ENCODE measurements at places on chromosomes 6 and 20. TPM values are rescaled to one million over a fixed set of nuclear protein-coding genes. Genes with fewer than 3 reads are reported as not detected.

Gene SAMD3
- total RNA-seq: not detected

DNA sequence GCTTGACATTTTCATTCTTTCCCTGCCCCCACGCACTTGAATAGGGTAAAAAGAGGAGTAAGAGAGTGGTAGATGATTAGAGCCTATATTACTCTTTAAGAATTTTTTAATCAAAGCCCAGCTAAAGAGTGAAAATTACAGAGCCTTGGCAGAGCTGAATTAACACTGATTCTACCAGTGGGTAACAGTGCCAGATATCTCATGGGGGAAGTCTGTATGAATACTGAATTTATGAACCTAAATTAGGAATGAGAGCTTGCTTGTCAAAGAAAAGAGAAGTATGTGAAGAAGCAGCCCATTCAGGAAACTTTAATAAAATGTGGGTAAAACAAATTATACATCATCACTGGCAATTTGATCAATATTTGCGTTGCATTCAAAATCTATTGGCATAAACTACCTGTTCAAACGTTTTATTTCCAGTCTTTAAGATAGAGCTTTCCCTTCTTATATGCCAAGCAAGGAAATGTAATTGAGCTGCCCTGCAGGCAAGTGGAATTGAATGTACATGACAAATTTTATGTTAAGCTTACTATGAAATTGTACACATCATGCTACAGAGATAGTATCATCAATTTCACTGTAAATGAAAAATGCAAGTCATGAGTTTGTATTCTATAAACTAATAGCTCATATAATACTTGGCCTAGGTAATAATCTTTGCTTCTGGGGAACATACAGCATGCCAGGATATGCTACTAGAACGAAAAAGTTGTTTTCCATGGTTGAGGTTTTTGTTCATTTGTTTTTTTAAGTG, 14.5 kb downstream of the SOBP start:
- no peak for DNase-seq

Gene PLCB1
- 6.0 TPM for total RNA-seq

GRCh38 chr6:106979435-106979884, 4.9 kb upstream of the CD24 start:
- DNase-seq: peak; percentile 93

Gene HIVEP2
- total RNA-seq: 15.0 TPM

- no peak for DNase-seq
Measured at GRCh38 chr20:49446808-49447207, 35.7 kb downstream of the KCNB1 start.

- DNase-seq: peak; percentile 97
Measured at GRCh38 chr6:30877419-30878262, 6.7 kb upstream of the DDR1 start.

DNA sequence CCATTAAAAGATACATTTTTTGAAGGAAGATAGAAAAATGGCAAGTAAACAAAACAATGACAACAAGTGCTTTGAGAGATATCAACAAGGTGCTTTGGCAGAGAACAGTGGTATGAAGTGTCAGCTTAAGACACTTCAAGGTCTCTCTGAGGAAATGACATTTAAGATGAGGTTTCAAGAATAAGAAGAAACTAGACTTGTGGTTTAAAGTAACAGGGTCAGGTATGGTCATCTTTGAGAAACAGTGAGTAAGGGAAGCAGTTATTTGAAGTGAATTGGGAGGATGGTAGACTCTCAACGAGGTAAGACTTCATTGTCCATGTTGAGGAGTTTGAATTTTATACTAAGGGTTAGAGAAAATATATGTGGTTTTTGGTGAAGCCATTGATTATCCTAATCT, 77.8 kb downstream of the SYCP2L start:
- no peak for DNase-seq

DNA sequence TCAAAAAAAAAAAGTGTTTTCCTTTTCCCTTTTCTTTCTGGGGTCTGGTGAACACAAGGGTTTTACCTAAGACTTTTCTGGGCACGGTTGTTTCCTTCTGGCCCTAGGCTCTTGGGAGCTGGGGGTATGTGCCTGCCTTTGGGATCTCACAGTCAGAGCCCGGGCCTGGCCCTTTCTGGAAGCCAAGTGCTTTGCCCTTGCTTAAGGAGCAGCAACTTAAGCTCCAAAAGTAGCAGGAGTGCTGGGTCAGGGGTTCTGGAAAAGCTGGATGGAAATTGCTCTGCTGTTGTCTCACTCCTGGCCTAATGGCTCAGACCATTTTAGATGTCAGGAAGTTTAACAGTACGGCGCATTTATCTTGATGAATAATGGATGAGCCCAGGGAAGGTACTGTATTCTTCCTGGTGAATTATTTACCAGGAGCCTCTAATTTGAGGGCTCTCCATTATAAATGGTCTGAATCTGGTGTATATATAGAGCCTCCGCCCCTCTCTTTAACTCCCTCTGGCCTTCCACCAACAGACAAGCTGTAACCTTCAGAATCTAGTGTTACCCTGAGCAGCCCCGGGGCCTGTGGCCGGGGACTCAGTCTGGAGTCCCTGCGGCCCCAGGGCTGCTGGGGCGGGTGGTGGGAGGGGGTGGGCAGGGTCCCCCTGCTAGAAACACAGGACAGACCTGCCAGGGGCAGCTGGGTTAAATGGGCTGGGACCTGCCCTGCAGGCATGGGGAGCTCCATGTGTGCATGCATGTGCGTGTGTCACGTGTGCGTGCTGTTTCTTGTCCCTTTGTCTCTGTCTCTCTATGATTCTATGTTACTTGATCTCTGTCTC, 37.5 kb downstream of the PTK7 start:
- no peak for DNase-seq

Gene SCRT2
- not detected for total RNA-seq

Gene SLC9A8
- total RNA-seq: 30.0 TPM

DNA sequence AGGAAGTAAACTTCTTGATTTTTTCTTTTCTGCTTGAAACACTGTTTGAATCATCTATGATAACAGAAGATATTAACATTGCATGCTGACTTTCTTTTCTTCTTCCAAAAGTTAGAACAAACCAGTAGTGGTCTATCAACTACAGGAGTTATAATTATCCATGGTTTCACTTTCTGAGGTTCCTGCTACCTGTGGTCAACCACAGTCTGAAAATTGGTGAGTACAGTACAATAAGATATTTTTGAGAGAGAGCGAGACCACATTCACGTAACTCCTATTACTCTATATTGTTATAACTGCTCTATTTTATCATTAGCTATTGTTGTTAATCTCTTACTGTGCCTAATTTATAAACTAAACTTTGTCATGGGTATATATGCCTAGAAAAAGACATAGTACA, 86.1 kb downstream of the MAP7 start:
- DNase-seq: no peak

GRCh38 chr6:100948381-100949133, 67.4 kb upstream of the ASCC3 start:
- no peak for DNase-seq

Gene LAMA4
- 85.8 TPM for total RNA-seq

- no peak for DNase-seq
Measured at GRCh38 chr6:159373670-159374069, 204.5 kb downstream of the FNDC1 start.

- no peak for DNase-seq
Measured at GRCh38 chr6:125743604-125744003, 5.8 kb upstream of the HEY2 start.

DNA sequence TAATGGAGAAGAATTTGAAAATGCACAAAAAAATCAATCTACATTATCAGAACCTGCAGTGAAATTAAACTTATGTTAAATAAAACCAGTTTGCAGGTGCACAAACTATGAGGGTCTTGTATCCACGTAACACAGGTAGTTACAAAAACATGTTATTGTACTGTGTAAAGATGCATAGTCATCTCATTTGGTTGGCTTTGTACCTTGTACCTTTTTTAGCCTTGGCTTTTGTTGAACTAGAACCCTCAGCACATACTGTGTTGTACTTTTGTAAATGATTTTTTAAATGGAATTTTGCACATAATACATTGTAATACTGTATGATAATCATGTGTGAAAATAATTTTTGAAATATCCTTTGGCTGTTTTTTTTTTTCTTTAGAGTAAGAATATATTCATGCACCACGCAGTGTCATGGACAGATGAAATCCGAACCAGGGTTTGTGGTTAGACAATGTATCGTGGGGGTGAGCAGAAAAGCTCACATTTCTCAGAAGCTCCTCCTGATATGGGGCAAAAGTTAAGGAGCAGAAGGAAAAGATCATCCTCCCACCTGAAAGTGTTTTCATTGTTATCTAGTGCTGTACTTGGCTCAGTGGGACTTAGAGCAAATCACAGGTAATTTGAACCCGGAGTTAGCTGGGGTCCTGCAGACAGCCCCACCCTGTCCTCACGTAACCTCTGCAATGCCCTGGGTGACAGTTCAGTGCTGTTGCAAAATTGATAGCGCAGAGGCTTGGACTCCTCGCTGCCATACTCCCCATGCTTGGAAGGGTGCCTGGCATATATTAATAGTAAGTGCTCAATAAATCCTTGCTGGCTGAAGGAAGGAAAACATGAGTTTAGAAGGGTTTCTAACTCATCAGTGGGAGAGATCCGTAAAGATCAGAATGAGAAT, 14.8 kb upstream of the NAA20 start:
- no peak for DNase-seq

- DNase-seq: no peak
Measured at GRCh38 chr6:121395736-121396135, 39.7 kb upstream of the GJA1 start.

DNA sequence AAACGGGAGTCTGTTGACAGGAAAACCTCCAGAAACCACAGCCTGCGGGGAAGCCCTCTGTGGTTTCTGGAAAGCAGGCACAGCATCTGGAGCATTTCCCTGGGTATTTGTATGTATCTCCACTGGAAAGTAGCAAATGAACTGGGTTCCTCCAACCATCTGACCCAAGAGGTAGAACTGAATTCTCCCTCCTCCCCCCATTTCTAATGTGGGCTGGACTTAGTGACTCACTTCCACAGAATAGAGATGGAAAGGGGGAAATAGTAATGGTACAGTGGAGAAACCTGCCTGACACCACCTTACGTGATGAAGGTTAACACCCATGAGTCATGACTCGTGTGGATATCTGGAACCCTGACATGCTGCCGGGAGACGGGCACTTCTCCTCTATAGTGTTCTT, 51.9 kb upstream of the XRN2 start:
- no peak for DNase-seq

Gene GRM1
- not detected for total RNA-seq

DNA sequence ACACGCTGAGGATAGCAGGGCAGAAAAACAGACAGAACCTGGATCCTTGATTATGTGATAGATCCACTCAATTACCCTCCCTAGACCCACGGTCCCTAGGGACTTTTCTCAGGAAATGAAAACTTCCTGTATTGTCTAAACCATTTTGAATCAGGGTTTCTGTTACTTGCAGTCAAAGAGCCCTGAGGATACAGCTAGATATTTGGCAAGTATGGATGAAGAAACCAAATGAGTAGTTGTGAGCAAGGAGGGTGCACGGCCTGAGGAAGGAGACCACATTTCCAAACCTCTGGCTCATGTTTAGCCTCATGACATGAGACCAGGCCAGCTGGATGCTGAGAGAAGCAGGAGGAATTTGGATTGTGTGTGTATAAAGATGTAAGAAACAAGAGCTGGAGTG, 91.6 kb downstream of the MRPL14 start:
- DNase-seq: no peak

DNA sequence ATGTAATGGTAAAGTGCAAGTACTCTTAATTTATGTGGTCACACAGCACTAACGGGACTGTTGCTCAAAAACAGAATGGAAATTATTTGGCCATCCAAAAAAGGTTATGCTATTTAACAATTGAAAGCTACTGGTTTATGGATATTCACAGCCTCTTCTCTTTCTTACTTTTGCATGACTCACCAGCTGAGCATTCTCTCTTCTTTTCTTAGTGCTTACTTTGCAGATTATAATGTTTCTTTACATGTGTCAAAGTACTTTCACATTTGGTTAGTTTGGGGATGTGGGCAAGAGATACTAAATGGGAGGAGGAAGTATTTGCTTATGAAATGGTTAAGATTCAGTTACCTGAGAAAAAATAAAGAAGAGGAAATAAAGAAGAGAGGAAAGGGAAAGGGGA, 610.5 kb downstream of the HTR1B start:
- no peak for DNase-seq

Gene LY6G6C
- total RNA-seq: not detected

- no peak for DNase-seq
Measured at GRCh38 chr20:35820715-35821114, 48.9 kb downstream of the PHF20 start.

DNA sequence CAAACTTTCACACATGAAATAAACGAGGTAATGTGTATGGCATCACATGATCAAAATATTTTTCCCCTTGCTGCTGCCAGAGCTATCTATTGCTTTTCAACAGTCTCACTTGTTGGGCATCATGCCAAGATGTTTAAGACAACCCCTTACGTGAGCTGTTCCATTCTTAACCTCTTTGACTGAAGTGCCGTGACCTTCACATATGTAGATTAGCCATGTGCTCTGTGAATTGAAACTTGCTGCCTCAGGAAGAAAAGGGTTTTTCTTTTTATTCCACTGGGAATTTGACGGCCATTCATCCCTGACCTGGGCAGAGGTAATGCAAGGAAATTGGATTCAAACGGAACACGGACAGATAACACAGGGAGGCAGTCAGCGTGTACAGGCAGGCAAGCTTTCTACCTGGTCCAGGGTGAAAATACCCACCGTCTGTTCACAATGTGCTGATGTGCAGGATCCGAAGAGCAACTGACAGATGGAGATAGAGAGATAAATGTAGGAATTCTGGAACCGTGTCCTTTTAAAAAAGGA, 14.2 kb downstream of the ARID1B start:
- no peak for DNase-seq

GRCh38 chr20:51768759-51769517, 748 bp upstream of the ATP9A start:
- no peak for DNase-seq

Gene PRRT1
- total RNA-seq: 2.9 TPM

DNA sequence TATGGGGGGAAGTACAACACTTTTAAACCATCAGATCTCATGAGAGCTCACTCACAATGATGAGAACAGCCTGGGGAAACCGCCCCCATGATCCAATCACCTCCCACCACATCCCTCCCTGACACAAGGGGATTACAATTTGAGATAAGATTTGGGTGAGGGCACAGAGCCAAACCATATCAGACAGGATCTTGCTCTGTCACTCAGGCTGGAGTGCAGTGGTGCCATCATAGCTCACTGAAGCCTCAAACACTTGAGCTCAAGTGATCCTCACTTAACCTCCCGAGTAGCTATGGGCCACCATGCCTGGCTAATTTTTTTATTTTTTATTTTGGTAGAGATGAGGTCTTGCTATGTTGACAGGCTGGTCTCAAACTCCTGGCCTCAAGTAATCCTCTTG, 5.1 kb upstream of the IYD start:
- DNase-seq: no peak

Gene C4B
- 7.8 TPM for total RNA-seq

Gene MRPL2
- total RNA-seq: 135 TPM

GRCh38 chr6:127914240-127914639, 13.4 kb upstream of the THEMIS start:
- no peak for DNase-seq
